ENCODE measurements at places on chromosomes 11 and 22.

GRCh38 chr11:10304495-10305261 is at the start of gene ADM:
TSS of gene ADM (plus strand) at chr11:10305073. CDS start at chr11:10305701, 628 bp downstream.
- peak; percentile 86 for DNase-seq

- DNase-seq: no peak
Observed at GRCh38 chr22:42069801-42070516, 653 bp downstream of the NAGA start.

DNA sequence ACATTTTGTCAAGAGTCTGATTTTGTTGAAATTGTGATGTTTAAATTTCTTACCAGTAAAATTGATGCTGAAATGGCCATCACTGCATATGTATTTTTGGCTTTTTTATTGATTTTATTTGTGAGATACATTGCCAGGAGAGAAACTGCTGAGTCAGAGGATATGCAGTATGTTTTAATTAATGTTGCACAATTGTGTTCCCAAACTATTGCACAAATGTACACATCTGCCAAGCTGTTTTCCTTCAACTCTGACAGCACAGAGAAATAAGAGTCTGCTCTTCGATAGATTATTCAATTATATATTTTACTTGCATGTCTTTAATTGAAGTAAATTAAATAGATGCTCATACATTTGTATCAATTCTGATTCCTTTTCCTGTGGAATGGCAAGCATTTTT is 640.2 kb upstream of the LUZP2 start:
- DNase-seq: no peak

GRCh38 chr11:110526323-110526722 is 96.6 kb downstream of the FDX1 start:
- no peak for DNase-seq

DNA sequence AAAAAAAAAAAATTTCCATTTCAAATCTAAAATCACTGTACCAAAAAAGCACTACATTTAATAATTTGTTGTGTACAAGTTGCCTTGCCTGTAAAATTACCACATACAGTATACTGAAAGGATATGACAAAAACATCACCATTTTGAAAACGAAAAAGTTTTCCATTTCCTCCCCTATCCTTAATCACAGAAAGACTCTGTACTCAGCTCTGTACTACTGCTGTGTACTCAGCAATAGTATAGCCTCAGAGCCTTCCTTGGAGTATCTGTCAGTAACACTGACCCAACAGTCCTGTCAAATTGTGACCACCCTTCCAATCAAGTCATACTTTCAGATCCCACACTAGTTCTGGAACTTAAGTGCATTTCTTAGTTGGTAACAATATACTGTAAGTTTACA is 48.0 kb downstream of the CELF1 start:
- no peak for DNase-seq

DNA sequence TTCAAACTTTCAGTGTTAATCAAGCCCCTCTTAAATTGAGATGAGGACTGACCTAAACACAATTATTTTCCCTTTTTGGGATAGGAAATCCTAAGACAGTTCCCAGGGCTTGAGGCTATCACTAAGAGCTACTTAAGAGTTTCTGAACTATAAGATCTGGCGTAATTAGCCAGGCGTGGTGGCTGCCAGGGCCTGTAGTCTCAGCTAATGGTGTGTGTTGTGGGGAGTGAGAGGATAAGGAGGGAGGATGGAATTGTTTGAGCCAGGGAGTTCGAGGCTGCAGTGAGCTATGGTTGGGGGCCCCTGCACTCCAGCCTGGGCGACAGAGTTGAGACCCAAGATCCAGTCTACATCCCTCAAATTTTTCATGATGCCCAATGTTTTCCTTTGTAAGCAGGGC is 23.5 kb upstream of the EXPH5 start:
- no peak for DNase-seq

- DNase-seq: no peak
Observed at GRCh38 chr11:73267906-73268540, 4.1 kb upstream of the P2RY6 start.

- DNase-seq: no peak
Observed at GRCh38 chr11:75035256-75035655, 46.5 kb downstream of the NEU3 start.

GRCh38 chr11:133133050-133133449 is 399.3 kb downstream of the OPCML start:
- no peak for DNase-seq

DNA sequence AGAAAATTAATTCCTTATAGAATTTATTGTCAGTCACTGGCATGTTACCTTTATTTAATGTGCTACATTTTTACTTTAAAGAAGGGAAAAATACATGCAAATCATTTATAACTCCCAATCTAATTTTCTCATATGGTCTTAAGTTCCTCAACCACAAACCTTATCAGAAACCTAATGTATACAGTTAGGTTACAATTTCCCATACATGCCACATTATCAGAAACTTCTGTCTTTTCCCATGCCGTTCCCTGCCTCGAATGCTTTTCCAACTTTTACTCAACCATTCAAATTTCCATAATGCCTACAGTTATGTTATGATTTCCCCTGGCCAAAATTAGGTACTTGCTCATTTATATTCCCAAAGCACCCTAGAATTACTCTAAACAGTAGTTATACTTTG is 13.5 kb downstream of the RSF1 start:
- DNase-seq: no peak

DNA sequence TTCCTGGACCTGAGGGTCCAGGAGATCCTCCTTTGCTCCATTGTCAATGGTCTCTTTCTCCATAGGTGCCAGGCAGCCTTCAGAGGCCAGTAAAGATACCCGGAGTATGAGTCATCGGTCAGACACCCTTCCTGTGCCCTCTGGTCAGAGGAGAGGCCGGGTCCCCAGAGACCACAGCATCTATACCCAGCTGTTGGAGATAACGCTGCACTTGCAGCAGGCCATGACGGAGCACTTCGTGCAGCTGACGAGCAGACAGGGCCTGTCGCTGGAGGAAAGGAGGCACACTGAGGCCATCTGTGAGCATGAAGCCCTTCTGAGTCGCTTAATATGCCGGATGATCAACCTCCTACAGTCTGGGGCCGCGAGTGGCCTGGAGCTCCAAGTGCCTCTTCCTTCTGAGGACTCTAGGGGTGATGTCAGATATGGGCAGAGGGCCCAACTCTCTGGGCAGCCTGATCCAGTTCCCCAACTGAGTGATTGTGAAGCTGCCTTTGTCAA is at the start of gene ACCSL:
TSS of gene ACCSL (plus strand) at position 51 of the 501 bp plus-strand sequence. CDS start at position 107, 56 bp downstream.
- DNase-seq: no peak

DNA sequence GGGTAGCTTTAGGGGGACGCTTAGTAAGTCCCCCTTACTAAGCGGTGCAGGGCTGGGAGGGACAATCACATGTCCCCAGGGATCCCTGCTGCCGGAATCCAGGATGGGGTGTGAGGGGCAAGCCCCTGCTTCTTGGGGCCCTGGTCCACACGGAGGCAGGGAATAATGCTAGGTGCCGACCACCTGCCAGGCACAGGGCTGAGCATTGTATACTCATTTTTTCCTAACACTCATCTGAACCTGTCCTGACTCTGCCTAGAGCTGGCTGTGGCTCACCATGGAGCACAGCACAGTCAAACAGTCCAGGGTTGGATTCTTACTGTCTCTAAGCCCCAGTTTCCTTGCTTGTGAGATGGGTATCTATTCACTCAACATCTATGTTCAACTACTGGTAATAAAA is 1.4 kb upstream of the LTBP3 start:
- DNase-seq: no peak

GRCh38 chr11:128776069-128776423 is 82.2 kb downstream of the FLI1 start:
- DNase-seq: no peak

All from eye (tissue), 1 donor.